A549 treated with CpdA at 1 μM for 4 hours (cell line): ENCODE measurements at places on chromosomes 11 and 22. TPM values are rescaled to one million over a fixed set of nuclear protein-coding genes. Genes with fewer than 3 reads are reported as not detected.

FDXACB1 gene
- total RNA-seq, result 1.5 to 2.0 TPM (median 1.7 TPM) in 5 replicates

C11orf86 gene
- 30.0 to 57.8 TPM (median 47.5 TPM) in 5 replicates for total RNA-seq

APLNR gene
- 0.03 to 0.12 TPM (median 0.08 TPM) in 4 of 5 replicates, not detected in the other for total RNA-seq

RPS6KB2 gene
- 38.4 to 52.4 TPM (median 50.5 TPM) in 5 replicates for total RNA-seq

CLCF1 gene
- 43.7 to 49.7 TPM (median 44.6 TPM) in 5 replicates for total RNA-seq

ZFPL1 gene
- 32.3 to 37.2 TPM (median 34.7 TPM) in 5 replicates for total RNA-seq

ASRGL1 gene
- 10.1 to 16.0 TPM (median 12.6 TPM) in 5 replicates for total RNA-seq

NAALADL1 gene
- not detected in 5 replicates for total RNA-seq

GNAZ gene
- 2.1 to 2.8 TPM (median 2.6 TPM) in 5 replicates for total RNA-seq

CERK gene
- 23.5 to 25.6 TPM (median 24.9 TPM) in 5 replicates for total RNA-seq

OR8G1 gene
- total RNA-seq, result not detected in 5 replicates

CABP4 gene
- not detected in 5 replicates for total RNA-seq

RAG1 gene
- 0.08 to 0.40 TPM (median 0.16 TPM) in 5 replicates for total RNA-seq

SLC22A6 gene
- not detected in 5 replicates for total RNA-seq

CACNA1I gene
- 0.02 to 0.05 TPM (median 0.03 TPM) in 5 replicates for total RNA-seq

CLMP gene
- total RNA-seq, result 22.8 to 35.9 TPM (median 31.0 TPM) in 5 replicates

OR10A2 gene
- total RNA-seq, result not detected in 5 replicates

OR8K1 gene
- not detected in 5 replicates for total RNA-seq

LMF2 gene
- 30.4 to 50.1 TPM (median 44.1 TPM) in 5 replicates for total RNA-seq

LTBP3 gene
- total RNA-seq, result 98.2 to 144 TPM (median 118 TPM) in 5 replicates

NEFH gene
- 0.09 to 0.15 TPM (median 0.11 TPM) in 5 replicates for total RNA-seq

OR51A2 gene
- total RNA-seq, result not detected in 5 replicates

APOBEC3B gene
- total RNA-seq, result 29.0 to 34.9 TPM (median 30.1 TPM) in 5 replicates

DBX1 gene
- not detected in 5 replicates for total RNA-seq

EXT2 gene
- total RNA-seq, result 55.4 to 63.7 TPM (median 61.6 TPM) in 5 replicates

ROBO3 gene
- total RNA-seq, result 1.5 to 4.0 TPM (median 2.7 TPM) in 5 replicates

PKP3 gene
- total RNA-seq, result 31.0 to 40.9 TPM (median 35.4 TPM) in 5 replicates

UBQLNL gene
- total RNA-seq, result 0.08 to 0.20 TPM in 2 of 5 replicates, not detected in the others

OR52I2 gene
- total RNA-seq, result not detected in 5 replicates

FJX1 gene
- total RNA-seq, result 26.4 to 46.4 TPM (median 40.3 TPM) in 5 replicates

TSPAN18 gene
- total RNA-seq, result 1.9 to 2.8 TPM (median 2.4 TPM) in 5 replicates

OSBPL5 gene
- 4.5 to 7.5 TPM (median 5.3 TPM) in 5 replicates for total RNA-seq

SMC1B gene
- total RNA-seq, result 0.02 to 0.04 TPM in 2 of 5 replicates, not detected in the others

SF3A1 gene
- total RNA-seq, result 45.0 to 70.0 TPM (median 61.9 TPM) in 5 replicates

GGT5 gene
- 1.5 to 2.2 TPM (median 1.9 TPM) in 5 replicates for total RNA-seq

OR4D5 gene
- total RNA-seq, result not detected in 5 replicates

EPS8L2 gene
- 78.2 to 132 TPM (median 114 TPM) in 5 replicates for total RNA-seq

OR51B4 gene
- total RNA-seq, result not detected in 5 replicates

CCDC87 gene
- total RNA-seq, result 0.51 to 0.89 TPM (median 0.69 TPM) in 5 replicates

OR51B5 gene
- total RNA-seq, result 0.03 TPM in 1 of 5 replicates, not detected in the others

PHOX2A gene
- total RNA-seq, result not detected in 5 replicates

BTBD18 gene
- not detected in 5 replicates for total RNA-seq

TPH1 gene
- 0.02 to 0.10 TPM (median 0.08 TPM) in 4 of 5 replicates, not detected in the other for total RNA-seq

C1QTNF6 gene
- total RNA-seq, result 7.9 to 13.0 TPM (median 11.2 TPM) in 5 replicates

DMC1 gene
- 2.9 to 10.9 TPM (median 3.2 TPM) in 5 replicates for total RNA-seq

ADAMTS8 gene
- total RNA-seq, result 0.39 to 0.64 TPM (median 0.62 TPM) in 5 replicates

DCHS1 gene
- total RNA-seq, result 0.09 to 0.14 TPM (median 0.11 TPM) in 5 replicates

MCAM gene
- 9.5 to 12.7 TPM (median 10.9 TPM) in 5 replicates for total RNA-seq

COPB1 gene
- total RNA-seq, result 101 to 137 TPM (median 117 TPM) in 5 replicates

DTX4 gene
- total RNA-seq, result 4.0 to 5.3 TPM (median 4.9 TPM) in 5 replicates

GDPD4 gene
- total RNA-seq, result not detected in 5 replicates

PNPLA3 gene
- 0.69 to 1.2 TPM (median 1.0 TPM) in 5 replicates for total RNA-seq
